Lower lobe of right lung (tissue), 2 donors: ENCODE measurements at places on chromosomes 1 and 21. TPM values are rescaled to one million over a fixed set of nuclear protein-coding genes. Genes with fewer than 3 reads are reported as not detected.

SFN gene
- total RNA-seq = 47.5 TPM

S100A4 gene
- 600 TPM for total RNA-seq

CHTOP gene
- total RNA-seq = 72.2 TPM

SPRR1A gene
- not detected for total RNA-seq

PLA2G4A gene
- 10.1 TPM for total RNA-seq

KIF17 gene
- total RNA-seq = 8.4 TPM

MYOG gene
- not detected for total RNA-seq

LMX1A gene
- total RNA-seq = 0.21 TPM

PANK4 gene
- total RNA-seq = 39.2 TPM

SPRR5 gene
- total RNA-seq = not detected

IL12RB2 gene
- 1.3 TPM for total RNA-seq

TINAGL1 gene
- total RNA-seq = 64.5 TPM

LCE2C gene
- total RNA-seq = not detected

WNT3A gene
- total RNA-seq = 6.0 TPM

CA6 gene
- total RNA-seq = not detected

PGM1 gene
- total RNA-seq = 49.8 TPM

CYP4X1 gene
- total RNA-seq = 12.8 TPM
